HL-60 (cell line): ENCODE measurements at places on chromosomes 7 and 10.

DNA sequence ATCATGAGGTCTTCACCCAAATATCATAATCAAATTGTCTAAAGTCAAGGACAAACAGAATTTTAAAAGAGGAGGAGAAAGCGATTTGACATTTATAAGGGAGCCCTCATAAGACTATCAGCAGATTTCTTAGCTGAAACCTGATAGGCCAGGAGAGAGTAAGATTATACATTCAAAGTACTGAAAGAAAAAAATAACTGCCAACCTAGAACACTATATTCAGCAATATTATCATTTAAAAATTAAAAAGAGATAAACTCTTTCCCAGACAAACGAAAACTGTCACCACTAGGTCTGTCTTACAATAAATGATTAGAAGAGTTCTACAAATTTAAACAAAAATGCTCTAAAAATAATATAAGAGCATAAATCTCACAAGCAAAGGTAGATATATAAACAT, 154.1 kb upstream of the TMEM106B start:
- DNase-seq, result no peak

DNA sequence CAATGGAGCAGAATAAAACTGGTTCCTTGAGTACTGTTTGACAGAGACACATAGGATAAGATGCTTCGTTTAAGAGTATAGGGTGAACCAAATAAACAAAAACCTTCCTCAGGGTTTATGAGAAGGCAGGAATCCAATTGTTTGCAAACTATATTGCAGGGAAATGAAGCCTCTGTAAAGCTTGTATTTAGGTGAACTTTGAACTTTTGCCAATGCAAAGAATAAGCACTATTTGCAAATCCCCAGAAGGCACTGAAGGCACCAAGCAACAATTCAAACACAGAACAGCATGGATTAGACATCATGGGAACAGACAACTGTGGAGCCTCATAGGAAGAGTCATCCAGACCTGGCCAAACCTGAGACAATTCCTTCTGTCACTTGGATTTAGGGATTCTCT, 47.1 kb upstream of the WASL start:
- no peak for DNase-seq

GRCh38 chr10:78042058-78042751, 8.5 kb downstream of the RPS24 start:
- no peak for DNase-seq

DNA sequence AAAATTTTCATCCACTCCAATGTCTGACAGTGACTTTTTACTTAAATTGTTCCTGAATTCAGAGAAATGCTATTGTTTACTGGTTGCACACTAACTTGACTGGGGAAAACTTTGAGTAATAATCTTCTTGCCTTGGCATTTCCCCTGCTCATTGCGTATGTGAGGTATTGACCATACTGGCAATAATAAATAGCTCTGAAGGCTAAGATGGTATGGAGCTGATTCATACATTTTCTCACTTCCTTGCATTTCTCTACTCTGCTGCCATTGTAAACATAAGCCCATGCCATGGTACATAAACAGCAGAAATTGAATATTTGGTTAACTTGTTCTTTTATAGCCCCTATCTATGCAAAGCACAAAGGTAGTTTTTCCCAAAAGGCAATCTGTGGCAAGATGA, 290.0 kb downstream of the RNLS start:
- DNase-seq, result no peak

GRCh38 chr10:83952314-83952713, 187.0 kb upstream of the GHITM start:
- no peak for DNase-seq

DNA sequence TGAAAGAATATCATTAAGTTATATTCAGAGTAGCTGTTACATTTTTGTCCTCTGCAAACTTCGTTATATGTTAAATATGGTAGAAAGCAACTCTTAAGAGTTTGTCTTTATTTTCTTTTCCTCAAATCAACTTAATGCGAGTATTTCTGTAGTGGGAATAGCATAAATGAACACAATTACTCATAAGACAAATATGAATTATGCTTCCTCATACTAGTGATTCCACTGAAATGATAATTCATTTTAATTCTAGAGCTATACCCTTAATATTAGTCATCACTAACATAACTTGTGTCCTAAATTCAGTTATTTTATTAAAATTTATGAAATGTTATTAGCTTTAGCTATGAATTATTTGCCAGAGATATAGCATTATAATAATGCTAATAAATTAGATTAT, 820.6 kb upstream of the KCND2 start:
- DNase-seq, result no peak
